Upper lobe of right lung (tissue), 1 donor: ENCODE measurements at places on chromosomes 1 and 21.

GRCh38 chr1:2591233-2591580 lies 4.6 kb downstream of the PRXL2B start:
- DNase-seq: no peak

- DNase-seq: peak; percentile 59
Observed at GRCh38 chr1:228285661-228286504, 78.0 kb downstream of the OBSCN start.

DNA sequence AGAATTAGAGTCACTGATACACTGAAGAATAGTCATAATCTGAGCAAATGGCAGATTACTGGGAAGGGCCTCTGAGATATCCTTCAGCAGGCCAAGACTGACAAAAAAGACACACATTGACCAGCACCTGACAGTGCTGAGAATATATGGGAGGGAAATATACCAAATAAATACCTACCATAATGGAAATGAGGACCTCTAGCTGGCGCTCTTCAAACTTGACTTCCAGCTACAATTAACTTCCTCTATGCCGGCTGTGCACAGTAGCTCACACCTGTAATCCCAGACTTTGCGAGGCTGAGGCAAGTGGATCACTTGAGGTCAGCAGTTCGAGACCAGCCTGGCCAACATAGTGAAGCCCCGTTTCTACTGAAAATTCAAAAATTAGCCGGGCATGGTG lies 69.5 kb downstream of the NPHS2 start:
- DNase-seq: no peak

DNA sequence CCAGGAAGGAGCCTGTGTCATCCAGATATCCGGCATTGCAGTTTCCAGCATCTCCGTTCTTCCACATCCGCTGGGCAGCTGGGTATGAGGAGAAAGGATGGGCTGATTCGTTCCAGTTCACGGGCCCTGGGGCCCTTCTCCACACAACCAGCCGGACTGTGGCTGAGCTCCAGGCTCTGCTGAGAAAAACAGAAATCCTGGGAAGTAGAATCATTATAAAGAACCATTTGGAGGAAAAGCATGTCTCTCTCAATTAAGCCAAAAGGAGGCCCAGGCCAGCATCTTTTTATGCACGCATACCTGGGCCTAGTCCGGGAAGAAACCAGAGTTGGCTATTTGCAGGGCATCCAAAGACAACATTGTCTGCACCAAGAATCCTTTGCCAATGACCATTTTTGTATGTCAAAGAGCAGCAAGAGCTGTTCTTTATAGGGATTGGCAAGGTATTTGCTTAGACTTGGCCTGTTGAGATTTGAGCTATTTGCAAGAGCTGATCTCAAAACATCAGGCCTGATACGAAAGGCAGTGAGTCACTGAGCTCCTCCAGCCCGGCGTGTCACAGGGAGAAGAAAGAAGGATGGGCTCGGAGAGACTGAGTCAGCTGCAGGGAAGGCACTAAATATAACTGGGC lies 84.9 kb upstream of the ARHGEF16 start:
- DNase-seq: no peak

DNA sequence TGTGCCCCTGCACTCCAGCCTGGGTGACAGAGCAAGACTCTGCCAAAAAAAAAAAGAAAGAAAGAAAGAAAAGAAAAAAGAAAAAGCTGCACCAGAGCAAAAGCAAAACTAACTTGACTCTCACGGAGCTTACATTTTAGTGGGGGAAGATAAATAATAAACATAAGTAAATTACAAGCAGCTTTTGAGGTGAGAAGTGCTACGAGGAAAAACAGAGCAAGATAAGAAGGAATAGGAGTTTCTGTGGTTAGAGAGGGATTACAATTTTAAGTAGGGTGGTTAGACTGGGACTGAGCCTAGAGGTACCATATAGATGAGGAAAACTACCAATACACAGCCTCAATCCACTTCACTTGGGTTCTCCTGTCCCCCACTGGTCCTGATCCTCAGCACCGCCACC lies 43.9 kb downstream of the TGFBR3 start:
- DNase-seq: no peak

DNA sequence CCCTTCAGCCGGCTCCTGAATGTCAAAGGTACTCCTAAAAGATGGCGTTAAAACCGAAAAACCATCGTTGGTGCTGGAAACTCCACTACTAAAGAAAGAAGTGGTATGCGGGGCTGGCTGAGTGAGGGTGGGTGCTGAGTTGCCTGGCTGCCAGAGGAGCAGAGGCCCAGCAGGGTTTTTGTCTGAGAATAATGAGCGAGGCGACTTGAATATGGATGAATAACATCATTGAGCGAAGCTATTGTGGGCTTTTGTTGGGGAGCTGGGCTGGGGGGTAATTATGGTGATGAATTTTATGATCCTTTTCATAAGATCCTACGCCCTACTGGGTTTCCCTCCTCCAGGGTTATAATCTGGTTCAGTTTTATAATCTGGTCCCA lies 2.0 kb downstream of the PDPN start:
- DNase-seq: no peak

GRCh38 chr1:10117865-10118264 lies 85.1 kb downstream of the UBE4B start:
- DNase-seq: no peak

DNA sequence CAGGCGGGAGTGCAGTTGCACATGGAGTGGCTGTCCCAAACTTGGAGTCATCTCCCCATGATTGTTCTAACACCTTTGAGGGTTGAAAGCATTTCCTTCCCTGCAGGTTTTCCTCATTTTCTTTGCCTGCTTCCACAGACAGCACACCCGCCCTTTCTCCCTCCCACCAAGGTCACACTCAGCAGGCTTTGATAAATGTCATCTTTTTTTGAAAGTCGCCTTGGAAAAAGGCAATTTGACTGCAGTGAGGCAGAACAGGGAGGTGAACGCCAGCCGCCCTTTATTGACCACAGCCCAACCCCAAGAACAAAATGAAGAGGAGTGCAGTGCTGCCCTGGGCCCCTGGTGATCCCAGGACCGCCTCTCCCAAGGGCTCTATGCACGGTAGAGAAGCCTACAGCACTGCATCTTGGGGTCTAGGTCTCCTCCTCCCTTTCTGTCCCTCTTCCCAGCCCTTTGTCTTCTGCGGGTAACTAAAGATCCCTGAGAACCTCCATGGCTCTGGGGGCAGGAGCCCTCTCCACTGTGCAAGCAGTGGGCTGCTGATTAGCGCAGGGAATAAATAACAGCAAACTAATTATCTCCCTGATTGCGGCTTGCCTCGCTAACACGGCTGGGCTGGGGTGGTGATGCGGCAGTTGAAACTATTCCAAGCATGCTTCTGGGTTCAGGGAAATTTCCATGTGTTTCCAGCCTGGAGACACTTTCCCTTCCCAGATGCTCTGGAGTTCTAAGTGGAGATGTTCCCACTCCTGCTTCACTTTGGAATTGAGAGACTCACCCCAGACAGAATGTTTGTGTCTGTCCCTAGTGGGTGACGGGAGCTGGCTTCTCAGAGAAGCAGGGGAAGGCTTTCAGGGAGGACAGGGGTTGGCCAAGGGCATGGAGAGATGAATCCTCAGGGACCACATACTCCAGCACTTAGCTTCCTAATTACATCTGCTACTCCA lies 11.8 kb upstream of the AMIGO1 start:
- no peak for DNase-seq

GRCh38 chr1:230456478-230456877 lies 30.3 kb upstream of the PGBD5 start:
- DNase-seq: no peak

- DNase-seq: no peak
Observed at GRCh38 chr1:2847086-2847985, 45.8 kb upstream of the TTC34 start.

DNA sequence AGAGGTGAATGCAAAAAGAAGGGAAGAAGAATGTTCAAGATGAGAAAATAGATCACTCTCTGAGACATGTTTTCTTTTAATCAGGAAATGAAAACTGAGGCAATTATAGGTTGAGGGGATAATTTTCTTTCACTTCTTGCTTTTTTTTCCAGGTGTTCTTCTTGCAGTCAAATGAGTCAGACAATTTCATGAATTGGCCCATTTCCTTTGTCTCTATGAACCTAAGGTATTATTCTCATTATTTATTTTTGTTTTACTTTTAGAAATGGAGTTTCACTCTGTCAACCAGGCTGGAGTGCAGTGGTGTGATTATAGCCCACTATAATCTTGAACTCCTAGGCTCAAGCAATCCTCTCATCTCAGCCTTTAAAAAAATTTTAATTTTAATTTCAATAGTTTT lies 3.5 kb upstream of the VASH2 start:
- no peak for DNase-seq

DNA sequence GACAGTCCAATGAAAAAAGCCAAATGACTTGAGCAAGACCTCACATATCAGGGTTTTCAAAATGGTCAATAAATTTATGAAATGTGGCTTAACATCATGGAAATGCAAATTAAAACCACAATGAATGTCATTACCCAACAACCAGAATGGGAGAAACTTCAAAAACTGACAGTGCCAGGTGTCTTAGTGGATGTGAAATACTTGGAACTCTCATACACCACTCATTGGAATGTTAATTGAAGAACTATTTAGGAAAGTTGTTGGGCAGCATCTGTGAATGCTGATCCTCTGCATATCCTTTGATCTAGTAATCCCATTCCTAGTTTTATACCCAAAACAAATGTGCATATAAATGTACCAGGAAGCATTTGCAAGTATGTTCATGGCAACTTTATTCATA lies 19.2 kb upstream of the BACH1 start:
- DNase-seq: no peak

GRCh38 chr1:86714561-86715244 lies 10.3 kb downstream of the SH3GLB1 start:
- no peak for DNase-seq

GRCh38 chr1:89279011-89279466 lies 6.4 kb upstream of the GBP5 start:
- no peak for DNase-seq

DNA sequence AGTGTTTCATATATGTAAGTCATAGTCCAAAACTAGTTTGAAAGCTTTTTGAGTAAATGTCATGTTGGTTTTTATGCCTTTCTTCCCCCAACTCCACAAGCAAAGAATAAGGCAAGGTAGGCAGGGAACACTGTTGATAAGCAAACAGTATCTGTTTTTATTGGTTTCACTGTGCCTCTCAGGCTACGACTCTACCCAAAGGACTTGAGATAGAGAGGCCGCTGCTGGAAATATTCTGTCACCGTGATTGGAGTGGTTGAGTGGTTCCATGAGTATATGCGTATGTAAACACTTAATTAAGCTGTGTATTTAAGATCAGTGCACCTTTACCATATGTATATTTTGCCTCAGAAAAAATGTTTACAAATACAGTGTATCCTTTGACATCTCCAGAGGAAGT lies 138.1 kb upstream of the KIF26B start:
- no peak for DNase-seq
